ENCODE measurements at places on chromosomes 16 and 17.
A peak's percentile ranks its signal among the peaks of the same experiment; 100 is the strongest.

DNA sequence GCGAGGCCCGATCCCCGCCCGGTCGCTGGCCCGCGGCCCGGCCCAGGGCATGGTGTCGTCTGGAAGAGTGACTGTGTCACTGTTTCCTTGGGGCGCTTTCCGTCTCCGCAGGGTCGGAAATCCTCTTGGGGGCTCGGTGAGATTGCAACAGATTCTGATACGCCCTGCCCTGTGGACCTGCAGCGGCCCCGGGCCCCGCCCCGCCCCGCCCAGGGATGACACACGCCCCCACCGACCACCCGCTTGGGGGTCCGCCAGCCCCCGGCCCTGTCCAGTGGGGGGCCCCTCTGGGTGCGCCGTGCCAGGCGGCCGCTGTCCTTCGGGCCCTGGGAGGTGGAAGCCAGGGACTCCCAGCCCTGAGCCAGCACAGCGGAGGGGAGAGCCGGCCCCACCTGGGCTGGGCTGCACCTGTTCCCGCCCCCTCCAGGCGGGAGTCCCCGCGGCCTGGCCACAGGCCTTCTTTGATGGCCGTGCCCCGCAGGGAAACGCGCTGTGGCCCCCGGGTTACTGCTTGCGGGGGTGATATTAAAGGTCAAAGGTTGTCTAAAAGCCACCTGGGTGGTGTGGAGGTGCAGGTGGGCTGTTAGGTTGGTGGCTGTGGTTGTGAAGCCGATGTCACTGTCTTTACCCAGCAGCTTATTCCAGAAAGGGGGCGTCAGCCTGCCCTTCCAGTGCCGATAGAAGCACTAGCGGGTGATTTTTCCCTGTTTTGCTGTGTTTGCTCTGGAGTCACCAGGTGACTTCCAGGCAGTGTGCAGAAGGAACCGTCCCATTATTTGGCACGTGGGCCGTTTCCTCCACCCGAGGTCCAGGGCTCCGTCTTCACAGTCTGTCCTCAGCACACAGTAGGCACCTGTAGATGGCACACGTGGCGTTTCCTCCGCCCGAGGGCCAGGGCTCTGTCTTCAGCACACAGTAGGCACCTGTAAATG is 752 bp downstream of the TBC1D24 start:
- DNase-seq = no peak

DNA sequence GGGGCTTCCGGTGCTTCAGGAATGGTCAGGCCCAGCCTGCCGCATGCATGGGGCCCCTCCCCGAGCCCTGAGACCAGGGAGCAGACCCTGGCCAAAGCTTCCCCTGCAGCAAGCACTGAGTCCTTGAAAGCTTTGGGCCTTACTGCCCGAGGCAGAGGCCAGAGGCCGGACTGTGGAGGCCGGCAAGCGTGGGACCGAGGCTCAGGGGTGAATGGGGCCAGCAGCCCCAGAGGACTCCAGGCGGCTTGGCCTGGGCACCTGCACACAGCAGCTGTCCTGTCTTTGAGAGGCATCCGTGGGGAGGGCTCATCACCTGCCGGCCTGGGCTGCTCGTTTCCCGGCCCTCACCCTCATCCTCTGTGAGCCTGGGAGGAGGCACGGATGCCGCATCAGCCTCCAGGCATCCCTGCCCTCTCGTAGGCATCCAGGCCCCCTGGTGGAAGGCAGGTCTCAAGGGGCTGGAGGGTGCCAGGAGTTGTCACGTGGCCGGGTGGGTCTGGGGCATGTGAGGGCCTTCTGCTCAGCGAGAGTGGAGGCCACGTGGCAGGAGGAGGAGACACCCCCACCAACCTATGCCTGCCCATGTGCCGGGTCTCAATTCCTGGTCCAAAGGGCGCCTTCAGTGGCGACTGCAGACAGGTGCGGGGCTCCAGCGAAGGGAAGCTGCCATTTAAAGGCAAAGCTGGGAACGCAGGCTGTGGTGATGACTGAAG is 31.4 kb downstream of the CACNA1H start:
- DNase-seq = peak; percentile 55

- DNase-seq = peak; percentile 6
Observed at GRCh38 chr17:16100737-16101400, 101.2 kb downstream of the TTC19 start.

GRCh38 chr17:4514206-4514605 is 15.5 kb downstream of the SPNS2 start:
- no peak for DNase-seq

GRCh38 chr17:4165301-4166010 is 22.5 kb downstream of the CYB5D2 start:
- DNase-seq = no peak
